Forelimb muscle (tissue), 1 donor: ENCODE measurements at places on chromosomes 3 and 15.

DNA sequence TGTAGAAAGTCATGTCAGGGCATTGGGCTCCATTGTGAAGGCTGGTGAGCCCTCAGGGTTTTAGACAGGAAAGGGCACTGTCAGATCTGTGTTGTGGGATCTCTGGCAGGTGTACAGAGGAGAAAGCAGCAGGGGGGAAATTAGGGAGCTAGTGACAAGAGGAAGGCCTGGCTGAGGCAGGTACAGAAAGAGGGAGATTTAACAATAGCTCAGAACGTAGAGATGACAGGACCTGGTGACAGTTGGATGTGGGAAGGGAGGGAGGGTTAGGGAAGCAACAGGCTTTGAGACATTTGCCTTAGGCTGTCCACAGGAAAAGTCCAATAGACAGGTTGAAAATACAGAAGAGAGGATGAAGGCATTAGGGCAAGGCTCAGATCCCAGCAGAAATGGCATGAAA, 288.1 kb downstream of the EPHB1 start:
- no peak for DNase-seq

- no peak for DNase-seq
These were observed 3.3 kb upstream of the CP start for GRCh38 chr3:149224736-149225594.

DNA sequence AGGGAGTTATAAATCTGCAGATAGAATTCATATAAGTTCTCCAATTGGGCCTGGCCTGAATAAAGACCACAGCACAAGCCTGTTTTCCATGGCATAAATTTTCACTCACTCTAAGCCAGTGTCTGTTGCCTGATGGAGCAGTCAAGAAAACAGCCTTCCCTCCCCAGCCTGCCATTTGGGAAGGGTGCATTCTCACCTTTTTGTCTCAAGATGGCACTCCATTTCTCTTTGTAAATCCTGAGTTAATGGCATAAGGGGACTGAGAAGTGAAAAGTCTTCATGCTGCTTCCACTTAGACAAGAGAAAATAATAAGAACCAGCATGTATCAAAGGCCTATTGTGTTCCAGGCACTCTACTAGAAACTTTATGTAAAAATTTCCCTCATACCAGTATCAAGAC, 115.6 kb upstream of the MANF start:
- no peak for DNase-seq

- no peak for DNase-seq
These were observed 50.9 kb downstream of the MYL3 start for GRCh38 chr3:46812237-46812791.

- no peak for DNase-seq
These were observed 8.3 kb downstream of the PLD1 start for GRCh38 chr3:171801738-171802589.

- no peak for DNase-seq
These were observed 28.0 kb downstream of the ARHGAP31 start for GRCh38 chr3:119322021-119322834.

- DNase-seq = no peak
These were observed 5.8 kb upstream of the TMEM41A start for GRCh38 chr3:185504636-185505035.

DNA sequence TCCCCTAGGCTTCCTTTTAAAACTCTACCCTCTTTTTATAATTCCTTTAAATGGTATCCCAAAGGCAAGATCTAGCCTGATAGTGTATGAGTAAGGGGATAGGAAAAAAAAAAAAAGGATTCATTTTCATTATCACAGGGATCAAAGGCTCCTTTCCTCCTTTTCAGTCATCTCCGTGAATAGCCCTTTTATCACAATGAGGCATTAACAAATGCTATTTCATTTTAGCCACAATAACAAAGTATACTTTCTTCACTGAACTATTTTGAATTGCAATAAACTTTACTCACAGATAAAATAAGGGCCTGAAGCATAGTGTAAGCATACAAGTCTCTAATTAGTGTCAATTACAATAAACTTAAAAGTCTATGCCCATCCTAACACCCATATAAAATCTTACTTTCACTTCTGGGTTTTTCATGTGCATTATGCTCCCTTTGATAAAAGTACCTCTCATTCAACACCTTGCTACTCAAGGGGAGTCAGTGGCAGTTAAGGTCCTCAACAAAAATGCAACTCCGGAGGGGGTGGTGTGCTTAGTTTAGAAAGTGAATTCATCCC, 8.6 kb downstream of the HIGD1A start:
- DNase-seq = no peak

DNA sequence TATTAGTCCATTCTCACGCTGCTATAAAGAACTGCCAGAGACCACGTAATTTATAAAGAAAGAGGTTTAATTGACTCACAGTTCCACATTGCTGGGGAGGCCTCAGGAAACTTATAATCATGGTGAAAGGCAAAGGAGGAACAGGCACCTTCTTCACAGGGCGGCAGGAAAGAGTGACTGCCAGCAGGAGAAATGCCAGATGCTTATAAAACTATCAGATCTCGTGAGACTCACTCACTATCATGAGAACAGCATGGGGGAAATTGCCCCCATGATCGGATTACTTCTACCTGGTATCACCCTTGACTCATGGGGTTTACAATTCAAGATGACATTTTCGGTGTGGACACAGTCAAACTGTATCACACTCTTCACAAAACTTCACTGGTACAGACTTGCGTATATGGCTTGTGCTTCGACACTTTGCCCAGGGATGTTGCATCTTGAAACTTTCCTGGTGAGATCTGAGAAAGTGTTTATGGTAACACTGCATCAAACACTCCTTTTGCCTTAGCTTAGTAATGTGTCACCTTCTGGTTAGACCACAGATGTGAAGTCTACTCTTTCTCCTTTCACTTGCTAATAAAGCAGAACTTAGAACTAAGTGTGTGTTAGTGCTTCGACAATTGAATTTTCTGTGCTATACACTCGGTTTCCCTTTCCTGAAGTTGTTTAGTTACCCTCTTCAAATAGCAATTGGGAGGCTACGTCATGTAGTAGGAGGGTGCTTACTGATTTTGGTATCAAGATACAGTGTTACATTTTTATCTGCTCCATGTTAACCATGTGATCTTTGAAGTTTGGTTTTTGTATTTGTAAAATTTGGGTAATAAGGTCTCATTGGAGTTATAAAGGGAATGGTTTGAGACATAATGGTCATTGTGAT, 185.7 kb downstream of the LPP start:
- no peak for DNase-seq

GRCh38 chr3:5122030-5122740, at the start of gene ARL8B:
Gene ARL8B (plus strand): TSS chr3:5122292. CDS start chr3:5122466, 174 bp downstream.
- peak; percentile 43 for DNase-seq

GRCh38 chr3:14457999-14458398, 55.6 kb downstream of the SLC6A6 start:
- no peak for DNase-seq

DNA sequence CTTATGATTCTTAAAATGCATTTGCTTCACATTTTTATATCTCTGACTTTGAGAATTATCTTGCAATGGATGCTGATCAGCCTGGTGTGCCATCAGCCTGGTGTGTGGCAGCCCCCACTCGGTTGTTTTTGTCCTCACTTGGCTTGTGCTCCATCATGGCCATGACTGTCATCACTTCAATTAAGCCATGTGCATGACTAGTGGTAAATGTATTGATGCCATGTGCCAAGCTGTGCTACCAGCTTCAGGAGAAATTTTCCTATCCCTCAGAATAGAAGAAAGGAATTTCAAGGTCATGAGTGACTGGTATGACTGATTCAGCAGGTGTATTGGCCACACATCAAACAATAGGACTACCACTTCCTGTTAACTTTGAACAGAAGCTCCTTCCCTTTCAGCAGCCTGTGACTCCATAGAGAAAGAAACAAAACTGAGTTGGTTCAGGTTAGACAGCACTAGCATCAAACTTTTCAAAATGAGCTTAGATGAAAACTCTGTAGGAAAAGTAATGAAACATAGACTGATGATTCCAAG, 251.7 kb downstream of the GRM7 start:
- no peak for DNase-seq

- no peak for DNase-seq
These were observed 89.1 kb downstream of the LIPC start for GRCh38 chr15:58520936-58521292.

DNA sequence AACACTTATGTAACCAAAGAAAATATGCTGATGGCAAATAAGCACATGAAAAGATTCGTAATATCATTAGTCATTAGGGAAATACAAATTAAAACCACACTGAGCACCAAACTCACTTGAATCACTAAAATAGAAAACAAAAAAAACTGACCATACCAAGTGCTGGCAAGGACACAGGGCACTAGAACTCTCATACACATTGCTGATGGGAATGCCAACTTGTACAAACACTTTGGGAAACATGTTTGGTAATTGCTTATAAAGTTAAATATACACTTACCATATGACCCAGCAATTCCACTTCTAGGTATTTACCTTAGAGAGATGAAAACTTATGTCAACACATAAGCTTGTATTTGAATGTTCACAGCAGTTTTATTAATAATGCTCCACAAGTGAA, 95.5 kb downstream of the TFDP2 start:
- DNase-seq = no peak

GRCh38 chr3:195270079-195270816, 711 bp downstream of the XXYLT1 start:
- no peak for DNase-seq

GRCh38 chr3:152272771-152273242, 4.1 kb downstream of the MBNL1 start:
- no peak for DNase-seq

DNA sequence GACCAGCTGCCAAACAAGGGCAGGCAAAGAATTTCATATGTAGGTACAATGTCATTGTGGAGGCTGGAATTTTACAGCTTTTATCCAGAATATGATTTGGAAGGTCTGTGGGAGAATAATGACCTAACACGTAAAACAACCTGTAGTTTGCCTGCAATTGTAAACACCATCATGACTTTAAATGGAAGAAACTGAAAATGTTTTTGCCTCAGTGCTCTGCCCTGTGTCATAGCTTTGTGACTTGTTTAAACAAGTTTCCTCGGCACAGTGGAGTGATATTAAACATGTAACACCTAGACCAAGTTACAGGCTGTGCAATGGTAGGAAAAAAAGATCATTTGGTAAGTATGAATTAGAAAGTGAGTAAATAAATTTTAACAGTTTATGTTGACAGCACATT, 171.6 kb upstream of the MBNL1 start:
- no peak for DNase-seq
